NCI-H187 (cell line): ENCODE measurements at places on chromosomes 16 and 17.

GRCh38 chr17:54270499-54270898 lies 447.8 kb downstream of the KIF2B start:
- no peak for DNase-seq

DNA sequence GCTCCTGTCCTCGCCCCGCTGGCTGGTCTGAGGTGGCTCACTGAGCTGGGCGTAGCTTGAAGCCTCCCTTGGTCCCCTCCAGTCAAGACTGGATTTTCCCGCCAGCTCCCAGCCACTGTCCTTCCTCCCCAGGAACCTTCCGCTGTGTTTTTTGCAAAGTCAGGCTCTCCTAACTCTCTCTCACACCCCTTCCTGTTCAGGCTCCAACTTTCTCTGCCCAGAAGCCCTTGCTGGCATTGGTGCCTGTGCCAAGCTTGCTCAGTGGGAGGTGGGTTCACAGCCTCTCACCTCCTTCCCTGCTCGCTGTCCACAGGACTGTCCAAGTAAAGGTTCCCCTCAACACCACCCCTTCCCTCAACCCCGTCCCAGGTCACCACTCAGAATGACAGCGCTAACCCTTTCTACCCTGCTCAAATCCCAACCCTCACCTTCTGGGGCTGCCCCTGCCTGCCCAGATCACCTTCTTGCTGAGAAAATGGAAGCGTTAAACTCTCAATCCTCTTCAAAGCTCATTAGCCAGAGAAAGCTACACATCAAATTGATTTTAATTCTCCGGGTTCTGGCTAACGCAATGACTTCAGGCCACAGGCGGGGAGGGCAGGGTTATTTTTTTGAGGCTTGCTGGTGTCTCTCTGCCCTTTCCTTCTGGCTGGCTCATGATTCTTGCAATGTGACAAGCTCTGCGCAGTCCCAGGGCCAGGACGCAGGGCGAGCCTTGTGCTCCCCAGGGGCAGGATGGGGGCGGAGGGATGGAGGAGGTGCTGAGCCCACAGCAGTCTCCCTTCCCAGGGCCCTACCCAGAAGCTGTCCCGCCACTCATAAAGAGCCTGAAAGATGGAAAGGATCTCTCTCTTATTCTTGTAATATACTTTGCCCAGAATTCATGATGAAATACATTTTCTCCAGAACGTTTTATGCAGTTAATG lies 357.2 kb upstream of the TNRC6C start:
- DNase-seq = no peak

DNA sequence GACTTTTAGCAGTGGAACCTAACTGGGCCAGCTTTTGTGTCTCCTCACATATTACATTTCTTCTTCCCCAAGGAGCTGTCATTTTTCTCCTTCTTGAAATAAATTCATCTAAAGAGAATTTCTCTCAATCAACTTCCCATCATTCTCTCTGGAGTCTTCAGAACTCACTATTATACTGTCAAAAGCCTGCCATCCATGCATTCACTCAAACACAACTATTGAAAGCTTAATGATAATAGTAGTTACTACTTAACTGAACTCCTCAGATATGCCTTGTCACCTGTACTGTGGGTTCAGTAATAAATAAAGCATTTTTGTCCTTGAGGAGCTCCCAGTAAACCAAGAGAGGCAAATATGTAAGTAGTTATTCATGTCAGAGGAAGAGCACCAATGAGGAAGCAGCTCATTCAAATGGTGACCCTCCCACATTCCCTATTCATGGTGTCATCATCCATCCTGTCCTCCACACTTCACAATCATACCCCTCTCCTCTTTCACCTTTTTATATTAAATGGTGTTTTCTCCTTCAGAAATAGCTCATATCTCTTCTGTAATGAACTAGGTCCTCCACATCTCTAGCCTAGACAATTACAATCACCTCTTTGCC lies 162.6 kb downstream of the CA10 start:
- no peak for DNase-seq

GRCh38 chr17:75225016-75225415 lies 19.5 kb downstream of the NUP85 start:
- no peak for DNase-seq

GRCh38 chr17:9705745-9706144 lies 60.4 kb downstream of the USP43 start:
- no peak for DNase-seq

GRCh38 chr16:84312783-84313382 lies 18.2 kb downstream of the WFDC1 start:
- DNase-seq = peak; percentile 6

DNA sequence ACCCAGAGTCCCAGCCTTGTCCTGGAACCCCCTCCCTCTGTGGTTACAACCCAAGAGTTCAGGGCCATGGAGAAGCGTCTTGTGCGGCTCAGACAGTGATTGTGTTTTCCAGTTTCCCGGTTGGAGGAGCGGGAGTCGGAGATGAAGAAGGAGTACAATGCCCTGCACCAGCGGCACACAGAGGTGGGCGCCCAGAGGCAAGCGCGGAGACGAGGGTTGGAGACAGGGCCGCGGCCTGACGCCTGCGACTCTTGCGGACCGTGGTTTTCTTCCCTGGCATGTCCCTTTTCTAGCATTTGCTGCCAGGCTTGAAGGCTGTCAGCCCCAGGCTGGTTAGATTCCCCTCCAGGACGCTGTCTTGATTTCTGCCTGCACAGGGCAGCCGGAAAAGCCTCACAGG lies 23.0 kb downstream of the MAPK8IP3 start:
- no peak for DNase-seq

DNA sequence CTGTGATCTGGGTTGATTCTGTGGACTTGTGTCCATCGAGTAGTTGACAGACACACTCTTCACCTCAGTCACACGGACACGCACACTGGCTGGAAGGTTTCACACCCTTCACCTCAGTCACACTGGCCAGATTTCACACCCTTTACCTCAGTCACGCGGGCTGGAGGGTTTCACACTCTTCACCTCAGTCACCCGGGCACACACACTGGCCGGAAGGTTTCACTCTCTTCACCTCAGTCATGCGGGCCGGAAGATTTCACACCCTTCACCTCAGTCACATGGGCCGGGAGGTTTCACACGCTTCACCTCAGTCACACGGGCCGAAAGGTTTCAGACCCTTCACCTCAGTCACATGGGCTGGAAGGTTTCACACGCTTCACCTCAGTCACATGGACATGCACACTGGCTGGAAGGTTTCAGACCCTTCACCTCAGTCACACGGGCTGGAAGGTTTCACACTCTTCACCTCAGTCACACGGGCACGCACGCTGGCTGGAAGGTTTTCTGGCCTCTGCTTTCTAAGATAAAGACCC lies 96.2 kb downstream of the PGS1 start:
- no peak for DNase-seq

GRCh38 chr17:39648616-39649366 lies 11.8 kb downstream of the STARD3 start:
- DNase-seq = no peak

DNA sequence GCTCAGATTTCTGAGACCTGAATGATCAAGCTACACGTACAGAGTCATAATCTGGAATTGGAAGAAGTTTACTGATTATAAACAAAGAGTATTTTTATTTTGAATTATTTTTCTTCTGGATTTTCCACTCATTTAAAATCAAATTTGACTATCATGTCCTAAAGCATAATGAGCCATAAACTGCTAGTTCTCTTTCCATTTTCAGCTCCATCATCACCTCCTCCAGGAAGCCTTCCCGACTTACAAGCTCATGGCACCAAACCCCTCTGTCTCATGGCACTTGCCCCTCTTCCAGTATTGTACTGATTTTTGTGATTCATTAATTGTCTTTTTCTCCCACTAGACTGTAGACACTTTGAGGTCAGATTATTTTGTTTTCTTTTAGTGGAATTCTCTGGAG lies 35.9 kb downstream of the IRX6 start:
- no peak for DNase-seq

DNA sequence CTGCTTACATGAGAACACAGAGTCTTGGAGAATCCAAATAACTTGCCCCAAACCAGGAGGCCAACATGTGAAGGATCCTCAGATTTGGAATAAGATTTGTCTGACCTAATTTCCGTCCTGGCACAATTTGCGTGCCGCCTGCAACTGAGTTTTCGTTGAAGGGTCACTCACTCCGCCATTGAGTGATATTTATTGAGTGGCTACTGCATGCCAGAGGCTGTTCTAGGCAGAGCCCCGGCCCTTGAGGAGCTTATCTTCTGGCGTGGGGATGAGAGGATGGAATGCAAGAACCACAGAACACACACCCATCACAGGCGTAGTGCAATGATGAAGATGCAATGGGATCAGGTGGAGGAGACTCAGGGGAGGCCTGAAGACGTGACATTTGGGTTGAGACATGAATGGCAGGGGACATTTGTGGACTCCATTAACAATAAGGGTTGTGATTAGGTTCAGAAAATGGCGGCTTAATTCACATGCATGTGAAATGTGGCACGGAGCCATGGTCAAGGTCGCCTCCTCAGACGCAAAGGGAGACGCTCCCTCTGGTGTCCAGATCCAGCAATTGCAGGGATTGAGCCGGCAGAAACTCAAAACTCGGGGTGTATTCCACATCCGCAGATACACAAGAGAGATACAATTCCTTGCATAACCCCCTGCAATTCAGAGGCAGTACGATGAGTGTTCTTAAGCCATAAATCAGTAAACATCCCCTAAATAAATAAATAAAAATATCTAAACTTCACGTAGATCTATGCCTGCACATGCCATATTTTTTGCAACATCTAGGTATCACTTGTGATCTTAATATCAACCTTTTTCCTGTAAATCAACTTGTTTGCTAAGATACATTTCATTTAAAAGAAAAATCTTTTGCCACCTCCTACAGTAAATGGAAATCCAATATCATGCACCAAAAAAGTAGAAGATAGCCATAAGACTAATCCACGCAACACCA lies 57.9 kb upstream of the CACNG4 start:
- peak; percentile 50 for DNase-seq

DNA sequence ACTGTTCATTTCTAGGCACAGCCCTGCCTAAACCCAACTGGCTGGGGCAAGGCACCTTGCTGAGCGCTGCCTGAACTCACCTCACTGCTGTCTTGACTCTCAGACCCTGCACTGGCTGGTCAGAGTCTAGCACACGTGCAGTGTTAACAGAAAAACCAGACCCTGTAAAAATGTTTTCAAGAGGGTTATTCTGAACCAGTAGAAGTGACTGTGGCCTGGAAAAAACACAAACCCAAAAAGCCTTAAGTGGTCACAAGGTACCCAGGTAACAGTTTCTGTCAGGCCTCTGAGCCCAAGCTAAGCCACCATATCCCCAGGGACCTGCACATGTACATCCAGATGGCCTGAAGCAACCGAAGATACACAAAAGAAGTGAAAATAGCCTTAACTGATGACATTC lies 6.1 kb upstream of the EIF4A3 start:
- DNase-seq = no peak

- DNase-seq = no peak
Observed at GRCh38 chr16:57238682-57239081, 6.4 kb upstream of the ARL2BP start.

- no peak for DNase-seq
Observed at GRCh38 chr17:12667299-12667958, 1.7 kb downstream of the MYOCD start.

DNA sequence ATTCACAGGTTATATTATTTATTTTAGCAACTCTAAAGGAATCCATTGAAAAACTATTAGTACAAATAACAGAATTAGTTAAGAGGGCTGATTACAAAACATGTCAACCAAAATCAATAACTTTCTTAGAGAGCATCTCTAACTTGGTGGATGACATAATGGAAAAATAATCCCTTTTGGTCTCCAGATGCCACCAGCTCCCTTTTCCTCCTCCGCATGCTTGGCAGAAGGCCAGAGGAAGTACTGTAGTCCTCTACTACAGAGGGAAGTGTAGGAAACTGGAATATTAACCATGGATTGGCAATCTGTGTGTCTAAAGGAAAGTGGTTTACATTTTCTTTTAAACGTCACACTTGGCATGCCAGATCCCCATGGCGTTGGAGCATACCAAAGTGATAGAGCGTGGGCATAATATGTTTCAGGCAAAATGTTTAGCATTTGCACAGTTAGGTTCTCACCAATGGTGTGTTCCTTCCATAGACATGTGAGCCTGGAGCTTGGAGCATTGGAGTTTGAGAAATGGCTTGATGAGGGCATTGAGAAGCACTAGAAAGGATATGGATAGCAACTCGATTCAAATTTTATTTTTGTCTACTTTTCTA lies 106.3 kb downstream of the PRKCB start:
- DNase-seq = no peak

GRCh38 chr17:40425741-40426140 lies 8.0 kb upstream of the TOP2A start:
- no peak for DNase-seq

DNA sequence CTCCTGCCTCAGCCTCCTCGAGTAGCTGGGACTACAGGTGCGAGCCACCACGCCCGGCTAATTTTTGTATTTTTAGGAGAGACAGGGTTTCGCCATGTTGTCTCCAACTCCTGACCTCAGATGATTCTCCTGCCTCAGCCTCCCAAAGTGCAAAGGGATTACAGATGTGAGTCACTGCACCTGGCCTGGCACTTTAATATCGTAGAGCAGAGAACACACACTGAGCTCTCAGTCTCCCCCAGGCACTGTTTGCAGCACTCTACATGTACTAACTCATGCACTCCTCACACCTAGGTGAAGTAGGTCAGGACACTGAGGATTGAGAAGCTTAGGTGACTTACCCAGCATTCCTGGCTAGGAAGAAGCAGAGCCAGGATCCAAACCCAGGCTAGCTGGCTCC lies 15.0 kb downstream of the C17orf100 start:
- no peak for DNase-seq

DNA sequence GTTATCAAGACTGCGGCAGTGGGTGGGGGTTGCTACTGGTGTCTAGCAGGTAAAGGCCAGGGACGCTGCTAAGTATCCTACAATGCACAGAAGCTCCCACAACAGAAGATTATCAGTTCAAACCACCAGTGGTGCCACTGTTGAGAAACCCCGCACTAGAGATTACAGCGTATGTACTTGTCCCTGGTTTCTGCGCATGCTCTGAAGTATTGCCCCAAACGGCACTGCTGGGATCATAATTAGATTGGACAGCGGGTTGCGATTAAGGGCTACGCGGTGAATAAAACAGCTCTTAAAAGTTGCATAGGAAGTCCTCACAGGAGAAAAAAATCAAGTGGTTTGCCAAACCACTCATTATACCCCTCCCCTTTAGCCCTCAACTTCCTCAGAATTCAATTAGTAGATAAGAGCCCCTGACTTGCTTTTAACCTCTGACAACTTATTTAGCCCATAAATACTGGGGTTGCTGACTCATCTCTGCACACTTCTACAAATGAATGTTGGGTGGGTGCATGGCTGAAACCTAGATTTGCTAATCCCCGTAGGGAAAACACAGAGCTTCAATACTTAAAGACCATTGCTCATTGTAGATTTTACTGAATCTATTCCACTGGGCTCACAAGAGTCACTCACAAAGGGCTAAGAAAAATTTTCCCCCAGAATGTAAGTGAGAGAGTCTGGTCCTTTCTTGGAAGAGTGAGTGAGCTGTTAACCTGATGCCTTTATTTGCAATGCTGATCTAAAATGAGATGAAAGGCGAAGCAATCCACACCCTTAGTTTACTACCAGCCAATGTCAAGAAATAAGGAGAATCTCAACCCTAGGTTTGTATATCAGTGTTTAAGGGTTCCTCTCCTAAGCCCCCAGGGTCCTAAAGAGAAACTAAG lies 91.8 kb downstream of the RGS9 start:
- DNase-seq = no peak
